Substantia nigra (tissue), 51 donors: ENCODE measurements at places on chromosomes 6 and 20.

DNA sequence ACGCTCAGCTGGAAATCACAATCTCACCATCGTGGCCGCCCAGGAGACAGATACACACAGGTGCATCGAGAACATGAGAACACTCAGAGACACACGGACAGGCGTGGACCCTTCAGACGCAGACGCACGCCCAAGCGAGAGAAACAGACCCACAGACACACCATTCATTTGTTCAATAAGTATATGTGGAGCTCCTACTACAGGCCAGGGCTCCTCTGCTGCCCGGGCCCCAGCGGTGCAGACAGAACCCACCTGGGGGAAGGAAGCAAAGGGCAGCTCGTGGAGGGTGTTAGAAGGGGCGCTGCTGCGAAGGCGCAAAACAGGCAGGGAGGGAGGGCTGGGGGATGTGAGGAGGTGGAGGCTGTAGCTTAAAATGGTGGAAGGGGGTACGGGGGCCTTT, 39.2 kb downstream of the SRC start:
- no peak for DNase-seq

GRCh38 chr6:13589801-13590200, 15.4 kb downstream of the SIRT5 start:
- no peak for DNase-seq

- peak; percentile 50 for DNase-seq
Measured at GRCh38 chr20:51800060-51800871, 2.1 kb downstream of the SALL4 start.

GRCh38 chr6:113381959-113382358, 475.2 kb upstream of the MARCKS start:
- DNase-seq, result no peak

- DNase-seq, result no peak
Measured at GRCh38 chr20:32035426-32035779, 16.6 kb upstream of the HCK start.

DNA sequence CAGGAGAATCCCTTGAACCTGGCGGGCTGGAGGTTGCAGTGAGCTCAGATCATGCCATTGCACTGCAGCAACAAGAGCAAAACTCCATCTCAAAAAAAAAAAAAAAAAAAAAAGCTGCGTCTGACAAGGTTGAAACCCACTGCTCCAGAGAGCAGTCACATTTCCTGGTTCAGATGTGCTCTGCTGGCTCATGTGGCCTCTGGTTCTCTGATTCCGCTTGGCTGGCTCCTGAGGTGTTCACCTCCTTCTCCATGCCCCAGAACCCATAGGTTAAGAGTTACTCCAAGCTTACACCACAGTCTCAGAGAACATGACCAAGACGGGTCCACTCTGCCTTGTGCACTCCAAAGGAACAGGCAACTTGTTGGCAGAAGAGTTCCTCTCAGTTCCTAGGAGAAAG, 8.8 kb upstream of the CNR1 start:
- no peak for DNase-seq

- no peak for DNase-seq
Measured at GRCh38 chr20:42603655-42604054, 586.1 kb downstream of the PTPRT start.

DNA sequence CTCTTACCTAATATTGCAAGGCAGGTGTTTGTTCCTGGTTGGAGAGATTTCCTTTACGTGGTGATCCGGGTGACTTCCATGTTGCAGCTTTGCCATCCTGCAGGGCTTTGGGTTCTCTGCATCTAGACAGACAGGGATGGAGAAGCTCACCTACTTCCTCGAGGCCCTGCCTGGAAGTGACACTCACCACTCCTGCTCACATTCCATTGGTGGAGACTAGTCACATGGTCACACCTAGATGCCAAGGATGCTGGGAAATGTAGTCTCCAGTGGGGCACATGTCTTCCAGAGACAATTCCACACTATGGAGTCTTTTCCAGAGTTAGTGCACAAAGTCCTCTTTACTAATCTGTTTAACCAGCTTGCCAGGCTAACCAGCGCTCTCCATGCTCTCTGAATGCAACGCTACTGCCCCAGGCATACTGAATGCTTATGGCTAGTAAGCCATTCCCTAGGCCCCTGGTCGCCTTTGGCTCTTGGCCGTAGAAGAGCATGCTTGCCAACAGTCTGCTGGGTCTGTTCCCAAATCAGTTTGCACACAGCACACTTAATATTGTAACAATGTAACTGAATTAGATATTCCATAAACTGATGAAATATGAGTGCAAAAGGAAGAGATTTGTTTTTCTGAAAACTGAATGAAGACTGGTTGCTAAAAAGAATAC, 6.7 kb upstream of the KCNK15 start:
- DNase-seq, result peak; percentile 10

- DNase-seq, result no peak
Measured at GRCh38 chr20:63540417-63541186, 3.4 kb upstream of the PTK6 start.

DNA sequence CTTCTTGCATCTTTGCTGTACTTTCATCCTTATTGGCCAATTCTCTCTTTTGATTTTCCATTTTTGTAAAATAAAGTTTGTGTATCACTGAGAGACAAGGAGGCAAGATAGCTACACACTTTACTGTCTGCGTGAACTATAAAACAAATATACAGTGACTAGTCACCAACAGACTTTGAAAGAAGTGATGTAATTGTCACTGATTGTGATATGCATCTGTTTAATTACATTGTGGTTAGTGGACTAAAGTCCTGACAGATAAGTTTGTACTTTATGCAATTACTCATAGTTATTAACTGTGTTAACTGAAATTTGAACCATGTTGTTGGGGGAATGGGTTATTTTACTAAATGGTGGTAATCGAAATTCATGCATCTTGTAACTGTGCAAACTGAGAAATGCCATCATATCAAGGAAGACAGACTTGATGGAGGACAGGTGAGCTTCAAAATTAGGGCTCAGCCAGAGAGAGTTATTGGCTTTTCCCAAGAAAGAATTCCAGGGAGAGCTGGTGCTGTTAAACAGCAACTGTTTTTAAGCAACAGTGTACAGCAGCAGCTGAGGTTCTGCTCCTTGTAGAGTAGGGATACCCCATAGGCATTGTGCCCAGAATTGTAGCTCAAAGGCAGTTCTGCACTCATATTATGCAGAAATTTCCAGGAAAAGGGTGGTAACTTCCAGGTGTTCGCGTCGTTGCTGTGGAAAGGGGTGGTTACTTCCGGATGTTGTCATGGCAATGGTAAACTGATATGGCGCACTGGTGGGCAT, 62.9 kb downstream of the EFHC1 start:
- no peak for DNase-seq

- DNase-seq, result no peak
Measured at GRCh38 chr6:111591370-111591900, 14.2 kb downstream of the TRAF3IP2 start.
